GM23338 (cell line): ENCODE measurements at places on chromosomes 2 and 18. TPM values are rescaled to one million over a fixed set of nuclear protein-coding genes. Genes with fewer than 3 reads are reported as not detected.

GRCh38 chr2:100900156-100900795 lies 80.3 kb downstream of the NPAS2 start:
- DNase-seq = no peak

DNA sequence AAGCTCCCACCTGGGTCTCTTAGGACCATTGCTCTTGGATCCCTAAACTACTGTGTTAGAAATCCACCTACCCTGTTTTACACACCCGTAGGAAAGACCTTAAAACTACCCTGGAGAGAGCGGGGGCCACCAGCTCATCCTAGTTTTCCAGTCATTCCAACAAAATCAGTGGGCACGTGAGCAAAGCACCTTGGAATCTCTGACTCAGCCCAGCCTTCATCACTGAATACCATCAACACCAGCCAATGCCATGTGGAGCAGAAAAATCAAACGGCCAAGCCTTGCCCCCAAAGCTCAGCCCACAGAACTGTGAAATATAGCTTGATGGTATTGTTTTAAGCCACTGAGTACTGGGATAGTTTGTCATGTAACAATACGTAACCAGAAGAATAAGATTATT lies 449.7 kb upstream of the CHAC2 start:
- DNase-seq = no peak

GRCh38 chr2:60505880-60506260 lies 47.6 kb downstream of the BCL11A start:
- no peak for DNase-seq

- DNase-seq = no peak
Measured at GRCh38 chr2:142502402-142502801, 371.6 kb upstream of the LRP1B start.

DNA sequence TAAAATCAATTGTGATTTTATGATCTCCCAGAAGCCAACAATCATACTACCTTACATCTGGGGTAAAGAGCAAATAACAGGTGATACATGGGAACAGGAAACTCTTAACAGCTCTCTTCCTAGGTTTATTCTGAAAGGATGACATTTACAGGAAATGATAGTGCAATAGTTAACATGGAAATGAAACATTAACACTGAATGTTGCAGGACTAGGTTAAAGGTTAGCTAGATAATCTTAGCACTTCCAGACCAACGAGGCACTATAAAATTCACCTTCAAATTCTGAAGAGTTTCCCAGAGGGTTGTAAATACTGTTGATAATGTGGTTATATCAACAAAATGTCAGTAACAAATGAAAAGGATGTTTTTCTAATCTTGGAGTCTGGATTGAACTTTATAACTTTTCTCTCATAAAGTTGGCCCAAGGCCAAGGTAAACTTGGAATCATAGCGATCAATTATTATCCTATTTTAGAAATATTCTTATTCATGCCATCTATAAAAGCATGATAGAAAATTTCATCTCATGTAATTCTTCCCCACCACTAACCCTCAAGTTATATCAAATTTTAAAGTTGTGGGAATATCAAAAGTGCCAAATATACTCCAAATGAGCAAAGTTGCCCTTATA lies 32.9 kb upstream of the GCG start:
- DNase-seq = no peak

The CIB4 gene
- polyA plus RNA-seq = not detected in 2 replicates

DNA sequence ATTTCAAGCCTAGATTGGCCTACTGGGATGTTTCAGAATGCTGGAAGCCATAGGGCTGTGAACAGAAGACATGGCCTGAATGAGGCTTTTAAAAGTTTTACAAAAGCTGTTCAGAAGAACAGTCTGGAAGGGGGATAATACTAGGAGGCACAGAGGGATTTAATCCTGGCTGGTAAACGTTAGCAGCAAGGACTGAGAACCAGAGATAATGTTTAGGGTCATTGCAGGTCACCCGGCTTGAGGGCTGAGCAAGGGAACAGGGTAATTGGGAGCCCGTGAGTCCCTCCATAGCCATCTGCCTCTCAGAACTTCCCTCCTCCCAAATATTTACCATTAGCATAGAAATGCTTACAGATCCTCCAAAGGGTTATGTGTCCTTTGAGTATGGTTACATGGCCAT lies 765.4 kb downstream of the TMEM182 start:
- DNase-seq = no peak

- no peak for DNase-seq
Measured at GRCh38 chr18:3440341-3440740, 9.6 kb upstream of the TGIF1 start.

DNA sequence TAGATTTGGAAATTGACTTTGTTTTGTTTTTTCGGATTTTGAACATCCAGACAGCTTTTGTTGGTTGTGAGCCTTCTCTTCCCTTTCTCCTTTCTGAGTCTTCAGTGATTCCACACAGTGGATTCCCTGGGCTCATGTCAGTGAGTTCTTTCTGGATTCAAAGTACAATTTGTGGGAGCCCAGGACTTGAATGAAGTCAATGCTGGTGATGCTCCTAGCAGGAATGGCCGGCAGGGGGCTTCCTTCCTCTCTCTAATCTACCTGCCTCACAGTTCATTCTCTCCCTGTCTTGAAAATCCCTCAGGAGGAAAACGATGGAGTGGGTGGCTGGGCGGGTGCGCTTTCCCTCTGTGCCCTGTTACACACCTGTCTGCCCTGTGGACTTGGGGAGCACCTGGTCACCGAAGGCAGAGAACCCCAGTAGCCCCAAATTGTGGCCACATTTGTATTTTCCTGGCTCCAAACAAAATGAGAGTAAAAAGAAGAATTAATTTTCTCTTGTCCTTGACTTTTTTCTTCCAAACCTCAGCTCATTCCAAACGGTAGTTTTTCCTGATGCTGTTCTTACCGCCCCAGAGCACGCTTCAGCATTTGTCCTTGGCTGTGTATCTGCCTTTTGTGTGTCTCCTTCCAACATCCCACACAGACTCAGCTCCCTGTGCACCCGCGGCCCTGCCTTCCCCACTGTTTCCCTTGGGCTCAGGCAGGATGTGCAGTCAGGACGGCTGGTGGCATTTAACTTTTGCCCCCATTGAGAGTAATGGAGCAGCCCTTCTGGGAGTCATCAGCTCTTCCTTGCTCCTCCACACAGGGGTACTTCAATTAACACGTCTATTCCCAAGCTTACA lies 86.6 kb downstream of the MARCO start:
- peak; percentile 85 for DNase-seq

The SERPINB2 gene
- polyA plus RNA-seq = not detected in 2 replicates

- DNase-seq = no peak
Measured at GRCh38 chr2:196823750-196824522, 14.8 kb upstream of the C2orf66 start.

GRCh38 chr2:30355306-30355705 lies 91.7 kb upstream of the LCLAT1 start:
- DNase-seq = no peak

DNA sequence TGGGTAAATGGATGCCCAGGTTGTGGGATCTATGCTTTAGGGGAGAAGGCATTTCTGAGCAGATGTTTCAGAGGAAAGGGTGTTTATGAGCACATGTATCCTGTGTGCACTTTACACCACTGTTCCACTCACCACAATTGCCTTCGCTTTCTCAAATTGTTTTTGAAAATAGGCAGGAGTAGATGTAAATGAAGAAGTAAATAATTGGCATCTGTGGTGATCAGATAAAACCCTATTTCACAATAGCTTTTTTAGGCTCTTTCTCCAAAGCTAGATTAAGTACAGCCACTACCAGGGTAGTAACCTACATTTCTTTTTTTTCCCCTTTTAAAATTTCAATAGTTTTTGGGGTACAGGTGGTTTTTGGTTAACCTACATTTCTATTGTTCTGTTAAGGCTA lies 40.6 kb downstream of the TMEM178A start:
- DNase-seq = no peak

- DNase-seq = peak; percentile 98
Measured at GRCh38 chr18:46104128-46104911, at the start of gene HAUS1. HAUS1 (plus strand) TSS chr18:46104385; CDS start chr18:46104412, 27 bp downstream.

The REG1B gene
- not detected in 2 replicates for polyA plus RNA-seq

DNA sequence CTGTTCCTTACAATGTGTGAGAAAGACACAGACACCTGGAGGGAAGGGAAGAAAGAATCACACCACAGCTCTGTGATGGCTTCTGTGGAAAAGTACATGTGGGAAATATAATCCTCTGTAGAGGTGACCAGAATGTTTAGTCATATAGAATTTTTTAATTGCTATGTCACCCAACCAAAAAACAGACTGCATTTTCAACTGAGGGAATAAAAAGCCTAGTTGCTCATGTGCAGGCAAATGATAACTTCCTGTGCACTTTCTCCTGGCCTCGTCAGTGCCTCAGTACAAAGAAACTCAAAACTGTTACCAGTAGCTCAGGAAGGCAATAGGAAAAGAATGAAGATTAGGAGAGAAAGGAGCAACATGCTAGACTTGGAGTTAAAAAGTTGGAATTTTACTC lies 326.8 kb downstream of the OSR1 start:
- DNase-seq = no peak

The CDKL4 gene
- not detected in 2 replicates for polyA plus RNA-seq

The MSH6 gene
- polyA plus RNA-seq = 86.9 and 109 TPM in 2 replicates

The OR6B2 gene
- polyA plus RNA-seq = not detected in 2 replicates

The C2orf78 gene
- 0.14 and 0.18 TPM in 2 replicates for polyA plus RNA-seq

GRCh38 chr2:9261231-9261883 lies 54.7 kb downstream of the ASAP2 start:
- DNase-seq = no peak

The IL1F10 gene
- not detected in 2 replicates for polyA plus RNA-seq

The FBLN7 gene
- 0.14 and 0.16 TPM in 2 replicates for polyA plus RNA-seq
